Erythroblast (primary cell): ENCODE measurements at places on chromosomes 1 and 21.

DNA sequence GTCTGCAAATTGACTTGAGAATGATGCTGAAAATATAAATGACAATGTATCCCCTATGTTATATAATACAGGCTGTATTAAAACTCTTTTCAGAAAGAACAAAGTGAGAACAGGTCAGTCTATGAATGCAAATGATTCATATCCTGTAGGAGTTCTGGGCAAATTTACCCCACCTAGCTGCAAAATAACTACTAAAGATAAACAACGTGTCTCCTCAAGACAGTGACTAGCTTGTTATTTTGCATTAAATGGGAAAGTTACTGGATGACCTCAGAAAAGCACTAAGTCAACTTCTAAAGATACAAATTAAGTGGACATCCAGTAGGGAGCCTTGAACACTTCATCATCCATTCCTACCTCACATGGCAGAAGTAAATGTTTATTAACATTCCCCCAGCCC is 11.1 kb downstream of the RNF19B start:
- no peak for DNase-seq

DNA sequence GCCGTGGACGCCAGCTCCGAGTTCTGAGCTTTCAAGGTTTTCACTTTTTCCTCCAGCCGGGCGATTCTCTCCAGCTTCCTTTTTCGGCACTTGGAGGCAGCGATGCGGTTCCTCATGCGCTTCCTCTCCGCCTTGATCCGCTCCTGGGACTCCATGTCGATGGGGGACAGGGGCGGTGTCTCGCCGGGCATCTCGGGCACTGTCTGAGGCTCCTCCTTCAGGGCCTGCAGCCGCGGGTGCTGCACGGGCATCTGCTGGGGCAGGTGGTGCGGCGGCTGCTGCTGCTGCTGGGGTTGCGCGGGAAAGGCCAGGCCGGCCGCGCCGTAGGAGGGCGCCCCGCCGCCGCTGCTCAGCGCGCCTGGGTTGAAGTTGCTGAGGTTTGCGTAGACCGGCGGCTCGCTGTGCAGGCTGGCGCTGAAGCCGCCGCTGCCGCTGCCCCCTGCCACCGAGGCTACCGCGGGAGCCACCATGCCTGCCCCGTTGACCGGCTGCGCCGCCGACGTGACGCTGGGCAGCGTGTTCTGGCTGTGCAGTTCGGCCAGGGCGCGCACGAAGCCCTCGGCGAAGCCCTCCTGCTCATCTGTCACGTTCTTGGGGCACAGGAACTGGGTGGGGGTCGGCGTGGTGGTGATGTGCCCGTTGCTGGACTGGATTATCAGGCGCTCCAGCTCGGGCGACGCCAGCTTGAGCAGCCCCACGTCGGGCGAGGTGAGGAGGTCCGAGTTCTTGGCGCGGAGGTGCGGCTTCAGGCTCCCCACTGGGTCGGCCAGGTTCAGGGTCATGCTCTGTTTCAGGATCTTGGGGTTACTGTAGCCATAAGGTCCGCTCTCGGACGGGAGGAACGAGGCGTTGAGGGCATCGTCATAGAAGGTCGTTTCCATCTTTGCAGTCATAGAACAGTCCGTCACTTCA is 1.4 kb downstream of the JUN start:
- DNase-seq: peak; percentile 78

DNA sequence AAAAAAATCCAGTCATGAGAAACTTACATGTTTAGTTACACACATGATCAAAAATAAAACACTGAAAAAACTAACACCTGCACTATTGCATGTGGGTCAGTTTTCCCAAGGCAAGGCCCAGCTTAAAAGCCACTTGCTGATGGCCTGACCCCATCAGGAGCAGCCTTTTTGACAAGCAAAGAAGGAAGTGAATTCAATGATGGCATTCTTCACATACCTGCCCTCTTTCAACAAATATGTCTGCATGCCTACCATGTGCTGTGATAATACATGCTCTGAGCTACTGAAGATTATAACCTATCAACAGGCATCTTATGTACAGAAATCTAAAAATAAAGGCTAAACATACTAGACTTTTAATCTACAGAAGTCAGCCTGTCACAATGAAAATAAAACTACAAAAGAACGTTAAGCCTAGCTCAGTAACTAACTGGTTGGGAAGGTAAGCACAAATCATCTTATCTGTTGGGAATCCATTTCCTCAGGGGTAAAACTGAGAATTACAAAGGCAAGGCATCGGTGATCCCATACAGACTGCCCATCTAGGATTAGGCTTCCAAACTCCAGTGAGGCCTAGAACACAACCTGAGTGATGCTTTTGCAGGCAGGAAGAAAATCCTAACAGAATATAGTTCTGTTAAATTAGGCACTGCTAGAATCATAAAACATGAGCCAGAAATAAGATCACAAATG is 14.5 kb downstream of the SORT1 start:
- DNase-seq: no peak

DNA sequence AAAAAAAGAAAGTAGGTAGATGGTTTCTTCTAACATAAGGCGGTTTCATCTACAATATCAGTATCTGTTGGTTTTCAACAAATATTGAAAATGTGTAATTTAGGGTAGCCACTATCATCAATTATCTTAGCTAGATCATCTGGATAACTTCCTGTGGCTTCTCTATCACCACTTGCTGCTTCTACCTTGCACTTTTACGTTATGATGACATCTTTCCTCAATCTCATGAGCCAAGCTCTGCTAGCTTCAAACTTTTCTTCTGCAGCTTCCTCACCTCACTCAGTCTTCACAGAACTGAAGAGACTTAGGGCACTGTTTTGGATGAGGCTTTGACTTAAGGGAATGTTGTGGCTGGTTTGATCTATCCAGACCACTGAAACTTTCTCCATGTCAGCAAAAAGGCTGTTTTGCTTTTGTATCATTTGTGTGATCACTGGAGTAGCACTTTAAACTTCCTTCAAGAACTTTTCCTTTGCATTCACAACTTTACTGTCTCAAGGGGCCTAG is 144.9 kb upstream of the HP1BP3 start:
- no peak for DNase-seq

DNA sequence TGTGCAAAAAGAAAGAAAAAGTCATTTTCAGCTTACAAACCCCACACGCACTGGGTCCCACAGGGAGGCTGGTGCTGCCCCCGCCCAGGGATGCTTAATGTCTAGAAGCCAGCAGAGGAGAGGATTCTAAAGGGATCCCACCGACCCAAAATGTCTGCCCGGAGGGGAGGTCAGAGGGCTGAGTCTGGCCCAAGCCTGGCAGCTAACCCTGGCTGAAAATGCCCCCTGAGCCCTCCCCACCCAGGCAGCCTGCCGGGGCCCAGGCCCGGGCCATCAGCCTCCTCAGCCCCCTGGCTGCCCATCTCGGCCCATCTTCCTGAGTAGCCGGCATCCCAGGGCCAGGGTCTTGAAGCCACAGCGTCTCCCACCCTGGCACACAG is 33.5 kb downstream of the ACOT7 start:
- no peak for DNase-seq

DNA sequence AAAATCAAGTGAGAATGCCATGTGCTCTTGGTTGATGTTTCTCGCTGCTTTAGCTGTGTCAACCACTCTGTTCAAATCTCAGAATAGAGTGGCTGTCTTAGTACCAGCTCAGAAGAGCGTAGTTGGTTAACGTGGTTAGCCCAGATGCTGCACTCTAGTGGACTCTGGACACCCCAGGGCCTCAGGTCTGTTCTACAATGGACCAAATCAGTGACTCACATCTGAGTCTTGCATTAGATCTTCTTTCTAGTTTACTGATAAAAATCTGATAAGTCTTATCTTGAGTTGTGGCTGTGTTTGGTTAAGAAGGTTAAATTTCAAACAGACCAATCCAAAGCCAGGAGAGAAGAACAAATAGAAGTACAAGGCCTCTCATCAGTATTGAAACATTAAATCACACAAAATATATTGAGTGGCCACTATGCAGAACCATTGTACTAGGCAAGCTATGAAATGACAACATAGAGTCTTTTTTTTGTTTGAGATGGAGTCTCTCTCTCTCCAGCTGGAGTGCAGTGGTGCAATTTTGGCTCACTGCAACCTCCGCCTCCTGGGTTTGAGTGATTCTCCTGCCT is 104.1 kb downstream of the NR5A2 start:
- no peak for DNase-seq

- DNase-seq: no peak
Measured at GRCh38 chr1:18440385-18441226, 40.1 kb upstream of the KLHDC7A start.
